SK-N-SH treated with all-trans-retinoic acid at 6 μM for 48 hours (cell line): ENCODE measurements at places on chromosomes 3 and 15.
A peak's percentile ranks its signal among the peaks of the same experiment; 100 is the strongest.

GRCh38 chr3:126314790-126315658 is 42.2 kb downstream of the KLF15 start:
- ATAC-seq, result no peak

- no peak for ATAC-seq
Measured at GRCh38 chr15:94353488-94353820, 122.1 kb downstream of the MCTP2 start.

GRCh38 chr3:107432013-107432515 is 54.8 kb downstream of the CCDC54 start:
- ATAC-seq, result peak; percentile 55

GRCh38 chr3:47989981-47990440 is 26.2 kb downstream of the MAP4 start:
- peak; percentile 99 for ATAC-seq

DNA sequence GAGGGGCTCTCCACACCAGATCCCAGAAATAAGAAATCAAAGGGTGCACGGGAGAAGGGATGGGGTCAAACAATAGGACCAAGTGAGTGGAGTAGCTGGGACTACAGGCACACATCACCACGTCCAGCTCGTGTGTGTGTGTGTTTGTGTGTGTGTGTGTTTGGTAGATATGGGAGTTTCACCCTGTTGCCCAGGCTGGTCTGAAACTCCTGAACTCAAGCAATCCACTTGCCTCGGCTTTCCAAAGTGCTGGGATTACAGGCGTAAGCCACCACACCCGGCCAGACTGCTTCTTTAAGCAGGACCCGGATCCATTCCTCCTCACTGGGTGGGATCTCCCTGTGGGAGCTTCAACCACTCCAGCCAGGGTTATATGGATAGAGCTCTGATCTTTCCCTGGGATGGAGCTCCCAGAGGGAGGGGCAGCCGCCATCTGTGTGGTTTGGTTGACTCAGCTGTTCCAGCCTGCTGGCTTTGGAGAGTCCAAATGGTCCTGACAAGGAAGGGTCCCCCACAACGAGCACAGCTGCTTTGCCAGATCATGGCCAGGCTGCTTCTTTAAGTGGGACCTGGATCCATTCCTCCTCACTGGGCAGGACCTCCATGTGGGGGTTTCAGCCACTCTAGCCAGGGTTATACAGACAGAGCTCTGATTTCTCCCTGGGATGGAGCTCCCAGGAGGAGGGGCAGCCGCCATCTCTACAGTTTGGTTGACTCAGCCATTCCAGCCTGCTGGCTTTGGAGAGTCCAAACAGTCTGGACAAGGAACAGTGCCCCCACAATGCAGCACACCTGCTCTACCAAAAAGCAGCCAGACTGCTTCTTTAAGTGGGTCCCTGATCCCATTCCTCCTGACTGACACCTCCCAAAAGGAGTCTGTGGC is 9.1 kb upstream of the AVEN start:
- ATAC-seq, result no peak; the same call in 2 of the 3 replicates

DNA sequence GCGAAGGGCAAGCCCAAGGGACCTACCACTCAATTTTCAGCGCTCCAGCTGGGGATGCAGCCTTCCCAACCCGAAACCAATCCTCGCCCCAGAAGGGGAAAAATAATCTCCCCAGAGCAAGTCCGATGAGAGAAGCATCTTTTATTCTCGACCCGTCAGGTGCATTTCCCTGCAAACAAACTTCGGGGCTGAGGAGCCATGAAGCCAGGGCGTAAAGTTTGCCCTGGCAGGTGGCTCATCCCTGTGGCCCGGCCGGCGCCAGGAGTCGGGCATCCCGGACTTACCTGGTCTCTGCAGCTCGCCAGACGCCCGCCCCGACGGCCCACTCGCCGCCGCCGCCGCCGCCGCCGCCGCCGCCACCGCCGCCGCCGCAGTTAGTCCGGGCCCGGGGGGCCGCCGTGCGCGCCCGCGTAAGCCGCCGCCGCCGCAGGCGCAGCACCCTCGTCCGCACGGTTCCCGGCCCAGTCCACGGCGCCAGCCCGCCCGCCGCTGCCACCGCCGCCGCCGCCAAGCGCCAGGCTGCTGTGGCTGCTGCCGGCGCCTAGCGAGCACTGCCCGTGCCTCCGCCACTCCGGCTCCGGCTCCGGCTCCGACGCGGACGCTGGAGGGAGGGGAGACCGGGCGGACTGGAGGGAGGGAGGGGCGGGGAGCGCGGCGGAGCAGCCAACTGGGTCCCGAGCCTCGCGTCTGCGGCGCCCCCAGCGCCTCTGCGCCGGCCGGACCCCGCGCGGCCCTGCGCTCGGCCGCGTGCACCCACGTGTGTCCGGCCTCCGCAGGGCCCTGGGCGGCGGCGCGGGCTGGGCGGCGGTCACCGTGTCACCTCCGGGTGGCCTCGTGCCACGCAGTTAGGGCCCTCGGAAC is at the start of gene CNTN3:
CNTN3 (minus strand) TSS at position 553 of the 861 bp plus-strand sequence. CDS start 93,547 bp downstream, outside the sequence.
- peak; percentile 65 for ATAC-seq

GRCh38 chr15:64813075-64813474 is 12.4 kb downstream of the PIF1 start:
- ATAC-seq, result peak; percentile 53

DNA sequence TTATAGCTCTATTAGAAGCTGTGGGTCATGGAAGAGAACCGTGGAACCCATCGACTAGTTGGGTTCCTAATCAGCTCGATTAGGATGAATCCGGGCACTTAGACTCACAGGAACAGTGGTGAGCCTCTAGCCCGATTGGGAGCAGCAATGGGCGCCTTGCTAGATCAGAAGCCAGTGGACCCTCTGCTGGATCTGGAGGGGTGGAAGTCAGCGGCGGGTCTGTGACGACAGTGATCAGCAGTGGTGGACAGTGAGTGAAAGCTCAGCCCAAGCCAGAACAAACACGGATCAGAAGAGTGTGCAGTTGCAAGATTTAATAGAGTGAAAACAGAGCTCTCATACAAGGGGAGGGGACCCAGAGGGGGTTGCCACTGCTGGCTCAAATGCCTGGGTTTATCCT is 1170.2 kb downstream of the OTOL1 start:
- no peak for ATAC-seq

GRCh38 chr3:36743826-36744225 is 20.5 kb downstream of the DCLK3 start:
- ATAC-seq, result no peak
